T-cell (primary cell): ENCODE measurements at places on chromosomes 5 and 9. TPM values are rescaled to one million over a fixed set of nuclear protein-coding genes. Genes with fewer than 3 reads are reported as not detected.

GRCh38 chr5:56366986-56367385 lies 133.9 kb upstream of the ANKRD55 start:
- no peak for DNase-seq

DNA sequence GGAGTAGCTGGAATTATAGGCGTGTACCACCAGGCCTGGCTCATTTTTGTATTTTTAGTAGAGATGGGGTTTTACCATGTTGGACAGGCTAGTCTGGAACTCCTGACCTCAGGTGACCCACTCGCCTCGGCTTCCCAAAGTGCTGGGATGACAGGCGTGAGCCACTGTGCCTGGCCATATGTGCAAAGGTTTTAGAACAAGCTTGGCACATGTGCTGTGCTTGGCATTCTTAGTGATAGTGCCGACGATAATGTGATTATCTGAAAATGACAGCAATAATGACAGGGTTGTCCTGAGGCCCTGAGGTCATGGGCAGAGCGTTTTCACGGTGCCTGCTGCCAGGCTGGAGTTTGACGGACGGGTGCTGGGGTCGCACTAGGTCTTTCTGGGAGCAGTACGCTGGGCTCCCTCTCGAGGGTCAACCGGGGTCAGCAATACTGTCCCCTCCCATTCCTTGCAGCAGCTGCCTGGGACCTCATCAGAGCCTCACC lies 42.6 kb downstream of the HMCN2 start:
- DNase-seq = no peak

GRCh38 chr9:88421348-88421747 lies 33.1 kb downstream of the SPIN1 start:
- no peak for DNase-seq

Gene ALDOB
- total RNA-seq = not detected

GRCh38 chr9:83701286-83701685 lies 6.5 kb downstream of the UBQLN1 start:
- no peak for DNase-seq

DNA sequence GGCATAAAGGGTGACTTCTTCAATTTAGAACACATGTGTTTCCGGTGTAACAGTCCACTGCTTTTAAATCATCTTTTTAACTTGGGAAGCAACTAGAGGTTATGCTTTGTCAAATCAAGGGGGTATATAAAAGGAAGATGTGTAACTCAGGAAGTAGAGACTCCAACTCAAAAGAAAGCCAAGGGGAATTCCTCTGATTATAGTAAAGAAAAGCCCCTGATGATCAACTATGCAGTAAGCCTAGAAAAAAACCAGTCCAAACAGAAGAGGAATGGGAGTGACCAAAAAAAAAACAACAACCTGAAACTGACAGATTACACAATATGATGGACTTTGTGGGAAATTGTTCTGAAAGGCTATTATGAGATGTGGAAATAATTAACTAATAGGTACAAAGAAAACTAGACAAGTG lies 90.3 kb downstream of the AK8 start:
- no peak for DNase-seq

- DNase-seq = no peak
Measured at GRCh38 chr5:150779397-150780186, 1.0 kb downstream of the SMIM3 start.
